Pancreas (tissue), 10 donors: ENCODE measurements at places on chromosomes 16 and 17. TPM values are rescaled to one million over a fixed set of nuclear protein-coding genes. Genes with fewer than 3 reads are reported as not detected.

Gene TNFRSF17
- 0.32 TPM for total RNA-seq

Gene CIBAR2
- not detected for total RNA-seq

Gene TEKT1
- 0.28 TPM for total RNA-seq

Gene C1QTNF8
- not detected for total RNA-seq

Gene MYO15A
- total RNA-seq = 0.79 TPM

Gene IL21R
- not detected for total RNA-seq

Gene TBC1D3
- total RNA-seq = not detected

Gene HBA2
- total RNA-seq = 2.5 TPM

Gene FLOT2
- 57.6 TPM for total RNA-seq

Gene GAA
- total RNA-seq = 29.3 TPM

Gene ARHGDIG
- 51.8 TPM for total RNA-seq

Gene PIRT
- 0.05 TPM for total RNA-seq

GRCh38 chr17:49106321-49107210 is 26.0 kb upstream of the B4GALNT2 start:
- DNase-seq = no peak

DNA sequence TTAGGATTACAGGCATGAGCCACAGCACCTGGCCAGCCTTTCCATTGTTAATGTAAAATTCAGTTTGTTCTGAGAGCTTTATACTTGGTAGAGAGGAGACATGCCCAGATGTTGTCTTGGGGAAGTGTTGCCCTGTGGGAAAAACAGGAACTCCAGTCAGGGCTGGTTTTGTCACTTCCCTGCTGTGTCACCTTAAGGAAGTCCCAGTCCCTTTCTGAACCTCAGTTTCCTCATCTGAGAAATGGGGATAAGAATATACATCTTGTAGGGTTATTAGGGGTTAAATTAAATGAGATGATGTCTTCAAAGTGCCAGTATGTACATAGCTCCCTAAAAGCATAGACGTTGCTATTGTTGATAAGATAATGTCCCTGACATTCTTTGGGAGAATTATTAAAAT is 25.3 kb downstream of the CLEC16A start:
- no peak for DNase-seq

GRCh38 chr16:21208446-21209230 is 2.7 kb downstream of the ZP2 start:
- no peak for DNase-seq

GRCh38 chr16:83615141-83615952 is 192.4 kb upstream of the HSBP1 start:
- DNase-seq = no peak

- no peak for DNase-seq
Measured at GRCh38 chr16:17431012-17431411, 39.7 kb downstream of the XYLT1 start.

GRCh38 chr16:84071121-84071520 is 28.5 kb upstream of the SLC38A8 start:
- no peak for DNase-seq

DNA sequence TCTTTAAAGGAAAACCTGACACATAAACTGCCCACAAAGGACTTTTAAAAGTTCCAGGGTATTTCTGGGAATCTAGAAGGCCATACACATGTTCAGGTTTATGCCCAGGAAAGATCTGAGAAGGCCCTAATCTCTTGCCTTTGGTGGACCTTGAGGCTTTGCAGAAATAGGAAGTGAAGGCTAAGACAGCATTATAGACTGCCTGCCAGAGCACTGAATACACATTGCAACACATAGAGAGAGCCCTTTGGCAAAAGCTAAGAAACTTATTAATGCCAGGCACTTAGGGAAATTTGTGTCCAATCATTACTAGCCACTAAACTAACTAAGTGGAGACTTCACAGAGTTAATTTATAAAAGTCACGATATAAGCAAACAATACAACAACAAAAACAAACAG is 70.4 kb downstream of the MMD start:
- DNase-seq = no peak

DNA sequence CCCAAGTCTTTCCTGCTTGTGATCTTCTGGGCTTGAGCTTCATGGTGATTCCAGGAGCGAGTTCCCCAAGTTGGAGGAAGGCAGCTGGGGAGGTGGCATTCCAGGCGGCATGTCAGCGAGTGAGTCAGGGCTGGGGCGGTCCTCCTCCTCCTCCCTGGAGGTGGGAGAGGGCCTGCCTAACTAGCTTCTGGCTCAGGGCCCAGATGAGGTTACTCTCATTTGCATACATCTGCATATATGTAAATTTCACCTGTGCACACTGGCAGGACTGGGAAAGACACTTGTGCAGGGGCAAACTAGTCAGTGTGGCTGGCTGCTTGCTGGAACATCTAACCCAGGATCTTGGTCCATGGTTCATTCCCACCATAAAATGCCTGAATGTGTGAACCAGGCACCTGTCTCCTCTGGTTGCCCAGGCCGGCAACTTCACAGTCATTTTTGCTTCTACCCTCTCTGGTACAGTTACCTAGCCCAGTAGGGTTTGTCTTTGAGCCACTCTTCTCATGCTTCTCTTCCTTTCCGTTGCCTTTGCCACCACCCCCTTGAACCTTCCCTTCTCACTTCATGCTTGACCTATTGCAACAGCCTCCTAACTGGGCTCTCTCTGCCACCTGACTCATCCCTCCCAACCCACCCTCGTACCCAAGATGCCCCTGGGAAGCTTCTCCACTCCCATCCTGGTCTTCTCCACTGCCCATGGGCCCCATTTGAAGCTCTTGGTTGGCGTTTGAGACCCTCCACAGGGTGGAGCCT is 9.6 kb upstream of the DLX4 start:
- no peak for DNase-seq

DNA sequence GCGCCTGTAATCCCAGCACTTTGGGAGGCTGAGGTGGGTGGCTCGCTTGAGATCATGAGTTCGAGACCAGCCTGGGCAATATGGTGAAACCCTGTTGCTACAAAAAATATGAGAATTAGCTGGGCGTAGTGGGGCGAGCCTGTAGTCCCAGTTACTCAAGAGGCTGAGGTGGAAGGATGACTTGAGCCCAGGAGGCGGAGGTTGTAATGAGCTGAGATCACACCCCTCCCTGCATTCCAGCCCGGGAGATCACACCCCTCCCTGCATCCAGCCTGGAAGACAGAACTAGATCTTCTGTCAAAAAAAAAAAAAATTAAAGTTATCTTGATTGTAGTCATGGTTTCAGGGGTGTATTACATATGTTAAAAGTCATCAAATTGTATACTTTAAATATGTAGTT is 26.8 kb upstream of the GLG1 start:
- no peak for DNase-seq

DNA sequence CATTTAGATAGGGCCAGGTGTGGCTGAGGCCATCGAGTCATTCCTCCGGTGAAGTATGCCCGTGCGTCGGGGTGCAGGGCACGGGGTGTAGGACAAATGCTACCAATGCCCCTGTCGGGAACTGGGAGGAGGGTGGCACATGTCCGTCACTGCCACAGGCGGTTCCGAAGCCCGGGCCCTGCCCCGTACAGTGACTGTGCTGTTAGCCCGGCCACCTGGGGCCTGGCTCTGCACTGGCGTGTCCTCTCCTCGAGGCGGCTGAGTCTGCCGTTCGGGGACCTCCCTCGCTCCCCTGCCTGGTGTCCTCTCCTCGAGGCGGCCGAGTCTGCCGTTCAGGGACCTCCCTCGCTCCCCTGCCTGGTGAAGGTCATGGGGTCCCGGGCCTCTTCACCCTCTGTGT is 7.0 kb upstream of the ZFPM1 start:
- no peak for DNase-seq

- DNase-seq = no peak
Measured at GRCh38 chr16:48965386-48965785, 316.3 kb downstream of the CBLN1 start.

- DNase-seq = no peak
Measured at GRCh38 chr17:12231355-12231682, 210.6 kb downstream of the MAP2K4 start.

DNA sequence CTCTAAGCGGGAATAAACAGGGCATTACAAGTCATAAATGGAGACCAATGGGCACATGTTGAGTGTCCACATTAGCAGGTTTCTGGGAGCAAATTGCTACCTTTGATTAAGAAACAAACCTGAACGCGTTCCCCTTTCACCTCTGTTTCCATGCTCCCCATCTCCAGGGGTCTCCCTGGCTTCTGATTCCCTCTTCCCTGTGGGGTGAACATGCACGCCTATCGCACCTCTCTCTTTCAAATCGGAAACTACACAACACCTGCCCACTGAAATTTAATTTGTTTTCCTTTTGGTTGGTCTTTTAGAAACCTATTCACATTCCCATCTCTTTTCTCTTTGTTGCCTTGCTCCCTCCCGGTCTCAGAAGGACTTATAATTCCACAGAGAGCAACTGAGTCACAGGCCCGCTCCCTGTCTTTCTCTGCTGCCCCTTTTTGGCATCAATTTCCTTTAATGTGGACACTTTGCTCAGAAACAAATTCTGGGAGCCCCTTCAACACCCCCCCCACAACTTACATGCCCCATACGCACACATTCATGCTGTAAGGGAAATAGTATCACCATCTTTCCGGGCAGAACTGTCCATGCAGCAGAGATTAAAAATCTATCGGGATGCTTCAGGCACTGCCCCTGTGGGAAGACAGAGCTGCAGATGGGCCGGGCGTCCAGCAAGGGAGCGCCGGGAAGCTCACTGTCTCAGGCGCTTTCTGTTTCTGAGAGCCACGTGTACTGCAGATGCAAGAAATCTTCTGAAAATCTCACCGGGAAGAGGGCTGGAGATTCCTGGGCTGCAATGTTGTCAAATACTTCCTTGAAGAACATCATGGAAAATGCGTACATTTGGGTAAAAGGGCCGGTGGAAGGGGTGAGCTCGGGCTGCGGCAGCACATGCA is 7.2 kb upstream of the FOXF1 start:
- no peak for DNase-seq

DNA sequence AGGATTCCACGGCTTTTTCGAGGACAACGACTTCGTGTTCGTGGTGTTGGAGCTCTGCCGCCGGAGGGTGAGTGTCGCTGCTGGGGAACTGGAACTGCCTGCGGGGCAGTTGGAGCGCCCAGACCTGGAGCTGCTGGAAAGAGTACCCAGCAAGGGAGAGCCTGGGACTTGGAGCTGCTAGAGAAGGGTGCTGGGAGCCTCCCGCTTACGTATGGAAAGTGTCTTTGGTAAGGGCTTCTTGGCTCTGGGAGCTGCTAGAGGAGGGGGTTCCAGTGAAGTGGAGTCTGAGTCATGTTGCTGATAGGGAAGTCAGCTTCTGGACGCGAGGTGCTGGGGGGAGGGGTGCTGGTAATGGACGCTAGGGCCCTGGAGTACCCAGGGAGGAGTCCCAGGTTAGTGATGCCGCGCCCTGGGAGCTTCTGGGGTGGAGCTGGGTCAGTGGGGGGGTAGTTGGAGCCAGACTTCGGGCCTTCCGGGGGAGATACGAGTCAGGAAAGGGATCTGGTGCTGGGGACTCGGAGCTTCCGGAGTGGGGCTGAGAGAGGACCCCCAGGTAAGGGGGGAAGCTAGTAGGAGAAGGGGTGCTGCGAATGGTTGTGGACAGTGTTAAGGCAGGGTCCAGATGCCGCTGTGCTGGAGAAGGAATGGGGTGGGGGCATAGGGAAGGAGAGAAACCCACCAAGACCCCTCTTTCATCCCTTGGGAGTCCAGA is 741 bp downstream of the PLK1 start:
- no peak for DNase-seq

- DNase-seq = peak; percentile 28
Measured at GRCh38 chr17:81380666-81381518, 14.4 kb upstream of the BAHCC1 start.

- DNase-seq = no peak
Measured at GRCh38 chr16:21185659-21186325, 25.6 kb downstream of the ZP2 start.

- no peak for DNase-seq
Measured at GRCh38 chr17:81128774-81129173, 36.5 kb upstream of the PVALEF start.

GRCh38 chr16:70635336-70636016 is 10.9 kb upstream of the IL34 start:
- no peak for DNase-seq

- DNase-seq = no peak
Measured at GRCh38 chr17:6413065-6413464, 21.9 kb downstream of the AIPL1 start.

- no peak for DNase-seq
Measured at GRCh38 chr17:40035162-40035559, 19.0 kb downstream of the MED24 start.

DNA sequence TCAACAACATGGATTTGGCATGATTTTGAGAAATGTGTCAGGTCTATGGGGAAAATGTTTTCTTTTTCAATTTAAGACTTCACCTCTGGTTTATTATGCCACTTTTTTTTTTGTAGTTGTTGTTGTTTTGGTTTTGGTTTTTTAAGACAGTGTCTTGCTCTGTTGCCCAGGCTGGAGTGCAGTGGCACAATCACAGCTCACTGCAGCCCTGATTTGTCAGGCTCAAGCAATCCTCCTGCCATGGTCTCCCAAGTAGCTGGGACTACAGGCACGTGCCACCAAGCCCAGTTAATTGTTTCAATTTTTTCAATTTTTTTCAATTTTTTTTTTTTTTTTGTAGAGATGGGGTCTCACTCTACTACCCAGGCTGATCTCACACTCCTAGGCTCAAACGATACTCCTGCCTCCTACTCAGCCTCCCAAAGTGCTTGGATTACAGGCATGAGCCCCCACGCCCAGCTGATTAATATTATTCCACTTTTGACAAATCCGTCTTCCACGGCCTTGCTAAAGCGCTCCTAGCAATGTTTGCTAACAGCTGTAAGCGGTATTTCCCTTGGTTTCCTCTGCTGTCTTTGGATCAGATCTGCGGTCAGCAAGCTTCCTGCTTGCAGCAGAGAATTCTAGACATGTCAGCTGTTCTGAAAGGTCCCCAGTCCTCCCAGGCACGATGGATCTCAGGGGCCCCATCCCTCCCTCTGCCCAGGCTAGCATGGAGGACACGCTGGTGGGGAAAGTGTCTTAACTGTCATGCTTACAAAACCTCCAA is 7.0 kb upstream of the MILR1 start:
- no peak for DNase-seq

DNA sequence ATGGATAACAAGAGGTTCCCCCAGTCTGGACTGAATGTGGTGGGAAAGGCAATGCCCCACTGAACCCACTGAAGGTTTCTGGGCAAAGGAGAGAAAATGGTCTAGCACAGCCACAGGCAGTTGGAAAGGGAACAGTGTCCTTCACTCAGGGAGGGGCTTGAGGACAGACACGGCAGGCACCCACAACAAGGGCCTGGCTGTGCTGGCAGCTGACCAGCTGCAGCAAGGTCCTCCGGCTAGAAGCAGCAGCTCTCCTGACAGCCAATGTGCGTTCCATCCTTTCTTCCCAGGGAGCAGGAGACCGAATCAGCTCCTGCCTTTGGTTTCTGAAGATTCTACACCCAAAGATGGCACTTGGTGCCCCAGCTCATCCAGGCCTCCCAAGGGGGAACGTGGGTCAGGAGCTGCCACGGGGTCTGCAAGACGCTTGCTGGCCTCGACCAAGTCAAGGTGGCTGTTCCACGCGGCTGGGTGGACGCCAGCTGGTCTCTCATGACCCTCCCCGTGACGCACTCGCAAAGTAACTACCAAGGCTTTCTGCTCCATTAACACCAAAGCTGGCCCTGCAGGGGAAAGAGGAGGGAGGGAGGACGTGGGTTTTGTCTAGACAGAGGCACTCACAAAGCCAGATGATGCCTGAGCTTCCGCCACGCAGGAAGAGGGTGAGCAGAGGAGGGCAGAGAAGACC is 11.1 kb downstream of the ABR start:
- DNase-seq = no peak
